GM23248 (cell line): ENCODE measurements at places on chromosomes 1 and 21. TPM values are rescaled to one million over a fixed set of nuclear protein-coding genes. Genes with fewer than 3 reads are reported as not detected.

S100A2 gene
- 8.6 and 11.8 TPM in 2 replicates for polyA plus RNA-seq

GNG4 gene
- polyA plus RNA-seq: 1.2 and 1.6 TPM in 2 replicates

DNA sequence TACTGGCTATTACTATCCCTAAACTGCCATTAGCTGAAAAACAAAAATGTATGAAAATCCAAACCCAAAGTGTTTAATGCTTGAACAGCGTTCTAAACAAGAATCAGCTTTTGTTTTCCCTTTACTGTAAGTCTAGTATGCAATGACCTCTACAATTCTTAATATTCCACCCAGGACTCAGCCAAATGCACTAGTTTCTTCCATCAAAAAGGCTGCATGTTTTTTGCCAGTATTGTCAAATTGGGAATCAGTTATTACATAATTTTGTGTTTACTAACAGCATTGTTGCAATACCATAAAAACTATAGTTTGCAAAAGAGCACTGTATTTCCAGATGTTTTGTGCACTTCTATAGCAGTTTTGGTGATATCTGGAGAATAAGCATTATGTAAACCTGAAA is 634.5 kb downstream of the LTN1 start:
- H3K4me1 ChIP-seq: no peaks in the 10 kb centered on the region
- H3K27me3 ChIP-seq: no peaks in the 10 kb centered on the region
- no peak overlapping the region for H3K4me3 ChIP-seq
- DNase-seq: no peak
- H3K27ac ChIP-seq: no peak overlapping the region

DNA sequence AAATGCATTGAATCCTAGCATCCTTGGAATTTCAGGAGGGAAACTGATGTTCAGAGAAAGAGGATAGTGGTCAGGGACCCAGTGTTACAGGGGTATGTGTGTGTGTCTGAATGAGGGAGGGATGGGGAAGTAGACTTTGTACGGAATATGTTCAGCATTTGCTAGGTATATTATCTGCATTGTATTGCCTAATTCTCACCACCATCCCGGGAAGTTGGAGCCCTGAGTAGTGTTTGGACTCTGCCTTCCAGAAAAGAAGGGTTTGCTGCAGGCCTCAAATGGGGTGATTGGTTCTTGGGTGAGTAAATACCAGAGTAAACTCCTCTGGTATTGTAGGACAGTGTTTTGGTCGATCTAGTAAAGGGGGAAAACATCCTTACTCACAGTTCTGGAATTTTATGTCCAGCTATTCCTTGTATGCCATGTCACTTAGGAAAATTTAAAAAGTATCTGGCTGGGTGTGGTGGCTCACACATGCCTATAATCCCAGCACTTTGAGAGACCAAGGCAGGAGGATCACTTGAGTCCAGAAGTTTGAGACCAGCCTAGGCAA is 7.1 kb upstream of the ZNF496 start:
- peaks cover 27% of the 10 kb centered on the region for H3K4me1 ChIP-seq
- DNase-seq: peak; percentile 46
- H3K27me3 ChIP-seq: no peaks in the 10 kb centered on the region
- no peak overlapping the region for H3K4me3 ChIP-seq
- H3K27ac ChIP-seq: peak overlapping the region; percentile 29; the same call in 1 of the 2 replicates
- H3K36me3 ChIP-seq: no peaks in the 10 kb centered on the region

DNA sequence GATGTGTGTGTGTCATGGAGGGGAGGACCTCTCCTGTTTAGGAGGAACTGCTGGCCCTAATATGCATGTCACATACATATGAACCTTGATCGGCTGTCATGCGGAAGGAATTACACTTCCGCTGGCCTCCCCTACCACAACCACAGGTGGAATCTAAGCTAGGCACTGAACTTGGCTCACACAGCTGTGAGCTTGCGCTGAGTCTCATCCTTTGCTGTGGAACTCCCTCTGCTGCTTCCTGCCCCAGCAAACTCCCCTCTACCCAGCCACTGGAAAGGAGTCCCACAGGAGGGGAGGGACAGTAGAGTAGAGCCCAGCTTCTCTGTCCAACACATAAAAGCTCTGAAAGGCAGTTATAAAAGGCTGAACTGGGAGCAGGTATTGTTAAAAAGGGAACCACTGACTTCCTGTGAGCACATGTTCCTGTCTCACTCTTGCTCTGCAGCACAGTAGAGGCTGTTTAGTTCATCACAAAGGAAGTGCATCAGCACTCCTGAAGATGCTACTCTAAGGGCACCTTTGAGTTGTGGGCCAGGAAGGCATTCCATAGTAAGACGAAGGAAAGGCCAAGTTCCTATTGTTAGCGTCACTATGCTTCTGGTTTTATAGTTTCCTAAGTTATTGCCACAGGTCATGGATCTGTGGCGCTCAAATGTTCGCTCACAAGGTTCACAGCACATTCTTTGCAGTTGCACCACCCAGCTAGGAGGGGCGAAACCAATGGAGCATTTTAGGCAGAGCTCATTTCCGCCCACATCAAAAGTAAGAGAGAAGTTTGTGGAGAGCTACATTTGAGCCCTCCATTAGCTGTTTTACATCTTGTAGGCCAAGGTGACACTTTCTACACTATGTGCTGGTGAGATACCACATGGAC is 17.7 kb upstream of the PTPRC start:
- no peaks in the 10 kb centered on the region for H3K36me3 ChIP-seq
- H3K27ac ChIP-seq: no peak overlapping the region
- DNase-seq: no peak
- H3K27me3 ChIP-seq: no peaks in the 10 kb centered on the region
- H3K4me1 ChIP-seq: peaks cover 22% of the 10 kb centered on the region

AGO4 gene
- polyA plus RNA-seq: 2.2 and 4.4 TPM in 2 replicates

GRCh38 chr1:99270646-99271045 is 6.4 kb downstream of the PLPPR4 start:
- H3K27me3 ChIP-seq: no peaks in the 10 kb centered on the region
- H3K4me3 ChIP-seq: no peak overlapping the region
- no peaks in the 10 kb centered on the region for H3K36me3 ChIP-seq
- no peak for DNase-seq

GRCh38 chr1:155989242-155990004 is 11.1 kb upstream of the ARHGEF2 start:
- peak overlapping the region; percentile 21; the same call in 1 of the 2 replicates for H3K27ac ChIP-seq
- no peaks in the 10 kb centered on the region for H3K36me3 ChIP-seq
- H3K4me1 ChIP-seq: peaks cover 13% of the 10 kb centered on the region
- peak overlapping the region; percentile 73 for H3K4me3 ChIP-seq
- DNase-seq: peak; percentile 81
- H3K27me3 ChIP-seq: no peaks in the 10 kb centered on the region

DNA sequence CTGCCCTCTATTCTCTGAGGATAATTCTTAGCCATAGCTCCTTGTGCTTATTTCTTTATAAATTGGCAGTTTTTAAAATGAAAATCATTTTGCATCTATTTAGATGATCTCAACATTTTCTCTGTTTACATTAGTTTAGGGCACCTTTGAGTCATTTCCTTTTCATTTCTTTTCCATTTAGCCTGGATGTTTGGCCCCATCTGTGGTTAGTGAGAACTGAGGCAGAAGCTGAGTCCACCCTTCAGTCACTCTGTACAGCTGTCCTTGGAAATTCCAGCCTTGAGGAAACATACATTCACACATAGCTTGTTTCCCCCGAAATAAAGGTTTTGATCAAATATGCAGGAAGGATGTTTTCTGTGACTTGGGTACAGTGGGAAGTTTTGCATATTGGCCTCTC is 123.7 kb downstream of the NTNG1 start:
- H3K4me1 ChIP-seq: peaks cover 36% of the 10 kb centered on the region
- no peaks in the 10 kb centered on the region for H3K27me3 ChIP-seq
- no peaks in the 10 kb centered on the region for H3K36me3 ChIP-seq
- 0 out of 2 replicates have a peak overlapping the region, but pooled peaks have one; percentile 16 for H3K4me3 ChIP-seq
- H3K27ac ChIP-seq: no peak overlapping the region

DNA sequence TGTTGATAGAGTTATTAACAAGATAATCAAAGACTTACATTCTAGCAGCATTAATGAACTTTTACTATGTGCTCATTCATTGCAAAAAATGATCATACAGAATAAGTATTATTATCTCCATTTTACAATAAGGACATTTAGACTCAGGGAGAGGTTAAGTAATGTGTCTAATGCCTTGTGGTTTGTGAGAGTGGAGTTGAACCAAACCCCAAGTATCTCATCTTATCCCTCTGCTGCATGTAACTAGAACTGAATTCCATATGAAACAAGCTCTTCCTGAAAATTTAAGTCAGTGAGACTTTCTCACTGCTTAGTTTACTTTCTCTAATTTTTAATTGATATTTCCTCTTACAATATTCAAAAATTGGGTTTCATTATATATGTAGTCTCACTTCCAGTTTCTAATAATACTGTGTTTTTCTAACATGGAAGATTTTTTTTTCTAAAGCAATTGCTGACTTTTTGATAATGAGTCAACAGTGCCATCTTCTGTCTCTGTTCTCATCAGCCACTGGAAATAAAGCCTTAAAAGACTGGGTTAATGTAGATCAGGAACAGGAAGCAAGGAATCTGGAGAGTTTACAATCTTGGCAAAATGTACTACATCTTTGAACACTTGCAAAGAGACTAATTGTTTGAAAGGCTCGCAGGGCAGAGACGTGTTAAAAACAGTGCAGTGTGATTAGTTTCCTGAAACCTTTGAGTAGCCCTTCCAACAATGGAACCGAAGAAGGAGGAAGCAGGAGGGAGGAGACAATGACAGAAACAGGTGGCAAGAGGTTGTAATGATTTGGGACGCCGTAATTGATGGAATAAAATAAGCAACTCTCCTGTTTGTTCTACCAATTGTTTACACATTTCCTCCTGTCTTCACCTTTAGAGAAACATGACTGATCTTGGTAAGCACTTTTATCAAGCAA is 567.6 kb downstream of the MRPL39 start:
- H3K27ac ChIP-seq: no peak overlapping the region
- H3K4me1 ChIP-seq: no peaks in the 10 kb centered on the region
- no peaks in the 10 kb centered on the region for H3K27me3 ChIP-seq
- DNase-seq: no peak

DNA sequence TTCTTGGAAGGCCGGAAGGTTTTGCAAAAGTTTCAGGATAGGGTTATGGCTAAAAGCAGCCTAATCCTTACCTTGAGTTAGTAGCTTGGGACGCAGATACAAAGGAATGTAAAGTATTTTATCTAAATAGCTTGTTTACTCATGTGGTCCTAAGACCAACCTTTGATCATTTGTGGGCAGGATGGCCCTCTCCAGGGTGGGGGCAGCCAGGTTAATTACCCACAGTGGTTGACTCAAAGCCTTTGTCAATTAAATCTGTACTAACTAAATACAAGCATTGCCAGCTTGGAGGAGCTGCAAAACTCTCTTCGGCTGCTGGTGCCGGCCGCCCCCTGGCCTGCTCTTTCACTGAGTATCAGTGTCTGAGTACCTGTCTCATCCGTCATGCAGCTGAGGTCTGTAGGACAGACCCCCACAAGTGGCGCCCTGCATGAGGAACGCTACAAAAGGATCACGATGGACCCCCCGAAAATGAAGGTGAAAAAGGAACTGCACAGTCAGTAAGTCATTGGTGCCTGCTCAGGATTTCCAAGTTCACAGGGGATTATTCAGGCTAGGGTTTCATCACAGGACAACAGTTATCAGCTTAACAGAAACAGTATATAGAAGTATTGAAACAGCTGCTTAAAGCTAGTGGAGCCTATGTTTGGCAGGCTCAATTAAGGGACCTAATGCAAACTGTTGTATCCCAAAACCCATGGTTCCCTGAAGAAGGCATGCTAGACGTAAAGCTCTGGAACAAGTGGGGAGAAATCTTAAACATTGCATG is 212.5 kb upstream of the MAP1LC3C start:
- H3K36me3 ChIP-seq: no peaks in the 10 kb centered on the region
- no peak for DNase-seq
- H3K27ac ChIP-seq: no peak overlapping the region
- no peaks in the 10 kb centered on the region for H3K27me3 ChIP-seq
- no peak overlapping the region for H3K4me3 ChIP-seq

DNA sequence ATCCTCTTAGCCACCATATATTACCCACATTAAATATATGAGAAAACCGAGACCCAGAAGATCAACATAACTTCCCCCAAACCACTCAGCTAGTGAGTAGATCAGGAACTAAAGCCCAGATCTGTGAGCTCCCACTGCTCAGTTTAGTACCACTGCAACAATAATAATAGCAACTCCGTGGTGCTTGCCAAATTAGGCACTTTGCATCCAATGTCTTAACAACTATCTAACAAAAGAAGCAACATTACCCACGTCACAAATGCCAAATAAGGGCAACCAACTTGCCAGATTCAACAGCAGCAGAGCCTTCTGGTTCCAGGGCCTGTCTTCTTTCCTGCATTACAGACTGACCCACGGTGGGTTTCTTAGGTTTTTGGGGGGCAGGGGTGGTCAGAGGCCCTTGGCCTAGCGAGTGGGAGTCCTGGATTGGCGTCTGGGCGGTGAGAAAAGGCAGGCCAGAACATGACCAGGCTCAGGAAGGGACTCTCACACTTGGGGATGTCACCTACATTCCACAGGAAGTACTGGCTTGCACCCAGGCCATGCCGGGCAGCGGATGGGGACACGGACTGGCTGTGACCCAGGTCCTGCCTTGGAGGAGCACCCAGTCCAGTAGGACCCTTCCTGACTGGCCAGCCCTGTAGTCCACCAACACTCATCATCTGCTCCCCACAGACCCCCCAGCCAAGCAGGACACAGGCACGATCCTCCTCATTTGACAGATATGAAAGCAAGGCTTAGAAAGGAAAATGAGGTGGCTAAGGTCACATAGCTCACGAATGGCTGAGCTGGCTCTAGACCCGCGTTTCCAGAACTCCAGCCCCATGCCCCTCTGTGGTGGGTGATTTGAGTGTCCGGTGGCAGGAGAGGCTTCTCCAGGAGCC is 4.6 kb downstream of the HCRTR1 start:
- DNase-seq: no peak
- H3K4me3 ChIP-seq: no peak overlapping the region
- no peaks in the 10 kb centered on the region for H3K36me3 ChIP-seq
- no peaks in the 10 kb centered on the region for H3K27me3 ChIP-seq

DNA sequence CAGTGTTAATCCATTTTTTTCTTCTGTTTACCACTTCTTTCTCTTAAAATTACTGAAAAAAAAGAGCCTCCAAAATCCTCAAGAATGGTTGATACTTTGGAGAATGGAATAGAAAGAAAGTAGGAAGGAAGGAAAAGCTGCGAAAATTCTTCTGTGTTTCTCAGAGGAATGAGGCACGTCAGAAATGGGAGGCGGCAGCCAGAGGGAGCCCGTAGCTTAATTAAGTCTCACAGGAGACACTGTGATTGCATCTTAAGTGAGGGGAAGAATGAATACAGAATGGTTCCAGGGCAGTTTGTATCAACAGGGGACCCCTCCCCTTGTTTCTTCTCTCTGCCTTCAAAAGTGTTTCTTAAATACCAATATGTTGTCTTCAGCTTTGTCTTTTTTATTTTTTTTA is 1099.5 kb downstream of the PLA2G4A start:
- no peaks in the 10 kb centered on the region for H3K27me3 ChIP-seq
- H3K36me3 ChIP-seq: no peaks in the 10 kb centered on the region
- DNase-seq: peak; percentile 32

DNA sequence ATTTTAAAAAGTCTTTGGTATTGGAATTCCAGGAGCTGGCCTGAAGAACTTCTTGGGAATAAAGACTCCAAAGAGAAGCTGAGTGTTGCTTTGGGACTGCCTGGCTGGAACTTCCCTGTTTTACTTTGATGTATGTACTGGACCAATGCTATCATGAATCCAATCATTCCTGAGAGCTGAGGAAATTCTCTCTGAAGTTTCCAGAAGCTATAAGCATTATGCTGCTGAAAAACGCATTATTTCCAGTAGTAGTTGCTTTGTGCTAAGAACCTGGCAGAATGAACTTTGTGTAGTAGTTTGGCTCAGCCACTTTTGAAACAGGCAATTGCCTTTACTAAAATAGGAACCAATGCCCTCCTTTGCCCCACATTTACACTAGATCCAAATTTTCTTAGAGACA is 260.7 kb downstream of the HLX start:
- no peaks in the 10 kb centered on the region for H3K4me1 ChIP-seq
- H3K4me3 ChIP-seq: no peak overlapping the region

- H3K27me3 ChIP-seq: no peaks in the 10 kb centered on the region
- no peak overlapping the region for H3K27ac ChIP-seq
- H3K4me3 ChIP-seq: no peak overlapping the region
- no peak for DNase-seq
These were observed 14.9 kb downstream of the IL20 start for GRCh38 chr1:206880314-206880713.

SPRR2F gene
- polyA plus RNA-seq: not detected in 2 replicates

BROX gene
- polyA plus RNA-seq: 75.7 and 77.2 TPM in 2 replicates
